ENCODE measurements at places on chromosomes 1 and 21.
A peak's percentile ranks its signal among the peaks of the same experiment; 100 is the strongest.

DNA sequence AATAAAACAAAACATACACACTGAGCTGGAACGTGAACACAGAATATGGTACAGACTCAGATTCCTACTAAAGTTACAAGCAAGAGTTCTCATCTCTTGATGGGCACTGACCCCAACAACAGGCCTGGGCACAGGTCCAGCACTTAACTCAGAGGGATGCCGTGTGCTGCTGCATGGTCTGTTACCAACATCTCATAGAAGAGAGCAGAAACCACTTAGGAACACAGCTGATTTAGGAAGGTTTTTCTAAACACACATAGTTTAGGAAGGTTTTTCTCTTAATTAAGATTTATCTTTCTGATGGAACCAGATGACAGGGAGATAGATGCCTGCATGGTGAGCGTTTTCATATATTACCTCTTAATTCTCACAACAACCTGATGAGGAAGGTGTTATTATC lies 1.5 kb downstream of the GCLM start:
- DNase-seq, result no peak

DNA sequence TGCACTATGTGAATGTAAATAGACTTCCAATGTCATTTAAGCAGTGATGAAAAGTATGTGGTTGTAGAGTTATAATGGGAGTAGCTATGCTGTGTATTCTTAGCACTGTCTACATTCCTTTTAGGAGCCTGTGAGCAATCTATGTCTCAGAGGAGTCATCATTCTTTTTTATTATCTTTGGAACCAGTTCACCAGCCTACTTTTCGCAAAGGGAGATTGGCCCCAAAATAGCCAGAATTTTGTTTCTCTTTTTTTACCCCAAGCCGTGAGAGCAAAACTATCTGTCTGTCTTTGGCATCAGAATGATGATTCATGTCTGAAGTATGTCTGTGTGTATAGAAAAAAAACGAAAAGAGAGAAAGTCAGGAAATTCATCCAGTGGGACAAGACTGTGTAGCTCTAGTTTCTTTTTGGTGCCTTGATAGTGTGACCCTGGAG lies 44.2 kb downstream of the OSBPL9 start:
- no peak for DNase-seq

DNA sequence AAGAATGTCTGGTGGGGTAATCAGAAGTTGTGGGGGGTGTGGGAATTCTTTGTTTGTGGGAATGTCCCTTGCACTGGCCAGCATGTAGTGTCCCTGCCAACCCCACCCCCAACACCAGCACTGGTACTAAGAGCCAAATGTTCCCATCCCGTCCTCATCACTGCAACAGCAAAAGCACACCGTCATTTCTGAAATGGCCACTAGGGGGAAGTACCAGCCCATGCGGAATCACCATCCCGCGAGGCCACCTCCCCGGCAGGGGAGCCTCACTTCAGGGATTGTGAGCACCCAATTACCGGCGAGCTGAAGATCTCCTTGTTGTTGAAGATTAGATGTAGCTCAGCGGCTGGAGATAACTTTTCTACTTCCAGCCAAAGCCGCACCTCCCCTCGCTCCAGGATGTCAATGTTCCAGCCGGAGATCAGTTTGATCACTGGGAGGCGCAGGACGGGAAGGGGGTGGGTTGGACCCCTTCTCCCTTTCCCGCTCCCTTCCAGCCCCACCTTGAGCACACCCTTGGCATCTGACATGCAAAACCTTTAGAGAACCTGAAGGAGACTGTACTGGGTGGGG lies 41.0 kb downstream of the MYOM3 start:
- DNase-seq, result peak; percentile 56

DNA sequence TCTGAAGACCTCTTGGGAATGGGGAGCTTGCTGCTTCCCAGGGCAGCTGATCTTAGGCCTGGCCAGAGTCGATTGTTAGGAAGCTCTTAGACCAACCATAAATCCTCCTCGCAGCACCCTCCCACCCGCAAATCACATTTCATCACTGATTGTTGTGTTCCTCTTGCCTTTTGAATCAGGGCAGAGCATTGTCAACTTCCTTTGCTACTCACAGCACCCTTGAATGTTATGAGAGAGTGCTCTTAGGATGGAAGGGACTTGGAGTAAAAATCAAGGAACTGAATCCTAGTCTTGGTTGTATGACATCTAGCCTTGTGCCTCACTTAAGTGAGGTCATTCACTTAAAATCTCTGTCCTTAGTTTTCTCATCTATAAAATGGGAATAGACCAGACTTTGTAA lies 3.0 kb downstream of the VASH2 start:
- DNase-seq, result no peak

DNA sequence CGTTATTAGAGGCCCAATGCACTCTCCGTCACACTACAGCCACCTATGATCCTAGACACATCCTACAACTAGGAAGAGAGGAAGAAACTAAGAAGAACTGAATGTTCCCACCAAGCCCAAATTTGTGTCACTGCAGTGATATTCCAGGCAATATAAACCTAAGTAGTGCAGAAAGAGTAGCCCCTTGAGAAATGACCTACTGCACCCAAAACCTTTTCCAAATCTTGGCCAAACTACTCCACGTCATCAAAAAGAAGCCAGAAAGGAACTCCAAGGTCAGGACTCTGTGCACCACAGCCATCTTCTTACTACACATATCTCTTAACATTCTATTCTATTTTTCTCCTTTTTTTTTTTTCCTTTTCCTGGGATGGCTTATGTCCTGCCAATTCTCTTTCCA lies 60.2 kb downstream of the ADAMTS1 start:
- no peak for DNase-seq

GRCh38 chr1:215458562-215458961 lies 108.5 kb upstream of the KCTD3 start:
- no peak for DNase-seq

DNA sequence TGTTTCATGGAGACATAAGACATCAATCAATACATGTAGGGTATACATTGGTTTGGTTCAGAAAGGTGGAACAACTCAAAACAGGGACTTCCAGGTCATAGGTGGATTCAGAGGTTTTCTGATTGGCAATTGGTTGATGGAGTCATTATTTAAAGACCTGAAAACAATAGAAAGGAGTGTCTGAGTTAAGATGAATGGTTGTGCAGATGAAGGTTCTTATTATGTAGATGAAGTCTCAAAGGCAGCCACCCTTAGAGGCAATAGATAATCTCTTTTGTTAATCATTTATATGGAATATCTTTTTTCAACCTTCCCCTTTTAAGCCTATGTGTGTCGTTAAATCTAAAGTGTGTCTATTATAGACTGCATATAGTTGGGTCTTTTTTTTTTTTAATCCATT lies 67.8 kb upstream of the LYPLAL1 start:
- no peak for DNase-seq

DNA sequence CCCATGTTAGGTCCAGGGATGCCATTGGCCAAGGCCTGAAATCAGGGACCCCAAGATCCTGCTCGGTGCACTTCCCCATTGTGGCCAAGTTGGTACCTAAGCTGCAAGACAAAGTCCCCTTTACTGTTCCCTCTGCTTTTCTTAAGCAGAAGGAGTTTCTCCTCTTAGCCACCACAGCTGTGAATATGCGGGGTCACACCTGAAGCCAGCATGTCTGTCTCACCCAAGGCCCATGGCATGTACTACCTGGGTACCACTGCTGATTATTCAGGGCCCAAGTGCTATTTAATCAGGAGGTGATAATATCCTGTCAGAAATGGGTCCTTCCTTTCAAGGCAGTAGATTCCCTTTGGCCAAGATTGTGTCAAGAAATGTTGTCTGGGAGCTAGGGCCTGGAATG lies 133.9 kb upstream of the DNAH14 start:
- DNase-seq, result no peak

- DNase-seq, result no peak
These were observed 7.8 kb upstream of the CHAF1B start for GRCh38 chr21:36377391-36377842.

GRCh38 chr21:32135401-32136363 lies 143.2 kb downstream of the MIS18A start:
- no peak for DNase-seq

- DNase-seq, result no peak
These were observed 23.1 kb upstream of the DYNLT5 start for GRCh38 chr1:66729119-66729518.

GRCh38 chr1:63408331-63408730 lies 40.9 kb downstream of the ALG6 start:
- DNase-seq, result no peak

GRCh38 chr1:108878678-108879077 lies 1.9 kb downstream of the GPSM2 start:
- no peak for DNase-seq

GRCh38 chr1:204340081-204340889 lies 19.4 kb downstream of the PLEKHA6 start:
- DNase-seq, result no peak

DNA sequence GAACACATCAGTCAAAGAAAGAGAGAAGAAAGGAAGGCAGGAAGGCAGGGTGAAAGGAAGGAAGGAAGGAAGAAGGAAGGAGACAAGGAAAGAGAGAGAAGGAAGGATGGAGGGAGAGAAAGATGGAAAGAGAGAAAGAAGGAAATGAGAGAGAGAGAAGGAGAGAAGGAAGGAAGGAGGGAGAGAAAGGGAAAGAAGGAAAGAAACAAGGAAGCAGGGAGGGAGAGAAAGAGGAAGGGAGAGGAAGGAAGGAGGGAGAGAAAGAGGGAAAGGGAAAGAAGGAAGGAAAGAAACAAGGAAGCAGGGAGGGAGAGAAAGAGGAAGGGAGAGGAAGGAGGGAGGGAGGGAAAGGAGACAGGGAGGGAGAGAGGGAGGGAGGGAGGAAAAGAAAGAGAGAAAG lies 35.4 kb upstream of the SAMD11 start:
- no peak for DNase-seq

DNA sequence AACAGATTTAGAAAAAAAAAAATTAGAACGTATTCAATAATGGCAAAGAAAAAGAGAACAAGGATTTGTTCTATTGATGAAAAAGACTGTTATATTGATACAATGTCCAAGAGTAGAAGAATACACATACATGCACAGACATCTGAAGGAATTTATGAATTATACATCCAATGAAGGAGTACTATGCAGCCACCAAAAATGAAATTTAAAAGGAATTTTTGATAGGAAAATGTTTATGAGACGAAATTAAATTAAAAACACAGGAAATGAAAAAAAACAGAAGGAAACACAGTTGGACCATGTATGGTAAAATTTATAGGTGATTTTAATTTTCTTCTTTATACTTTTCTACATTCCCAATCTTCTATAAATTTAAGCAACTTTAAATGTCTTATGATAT lies 110.3 kb downstream of the LTN1 start:
- no peak for DNase-seq

DNA sequence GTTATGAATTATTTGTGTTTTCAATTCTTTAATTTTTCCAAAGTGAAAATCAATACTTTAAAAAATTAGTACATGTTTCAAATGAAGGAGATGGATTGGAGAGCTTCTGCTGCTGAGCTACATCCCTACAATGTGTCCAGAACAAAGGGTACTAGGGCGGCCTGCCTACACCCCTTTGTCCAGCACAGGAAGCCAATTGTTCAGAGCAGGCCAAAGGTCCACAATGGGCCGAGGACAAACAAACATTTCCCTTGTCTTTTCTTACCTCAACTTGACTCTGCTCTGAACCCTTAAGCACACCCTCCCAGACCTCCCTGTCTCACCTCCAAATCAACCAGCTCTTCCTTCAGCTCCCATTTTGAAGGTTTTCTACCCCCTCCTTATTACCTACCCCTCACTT lies 39.4 kb upstream of the CAMK1G start:
- no peak for DNase-seq

DNA sequence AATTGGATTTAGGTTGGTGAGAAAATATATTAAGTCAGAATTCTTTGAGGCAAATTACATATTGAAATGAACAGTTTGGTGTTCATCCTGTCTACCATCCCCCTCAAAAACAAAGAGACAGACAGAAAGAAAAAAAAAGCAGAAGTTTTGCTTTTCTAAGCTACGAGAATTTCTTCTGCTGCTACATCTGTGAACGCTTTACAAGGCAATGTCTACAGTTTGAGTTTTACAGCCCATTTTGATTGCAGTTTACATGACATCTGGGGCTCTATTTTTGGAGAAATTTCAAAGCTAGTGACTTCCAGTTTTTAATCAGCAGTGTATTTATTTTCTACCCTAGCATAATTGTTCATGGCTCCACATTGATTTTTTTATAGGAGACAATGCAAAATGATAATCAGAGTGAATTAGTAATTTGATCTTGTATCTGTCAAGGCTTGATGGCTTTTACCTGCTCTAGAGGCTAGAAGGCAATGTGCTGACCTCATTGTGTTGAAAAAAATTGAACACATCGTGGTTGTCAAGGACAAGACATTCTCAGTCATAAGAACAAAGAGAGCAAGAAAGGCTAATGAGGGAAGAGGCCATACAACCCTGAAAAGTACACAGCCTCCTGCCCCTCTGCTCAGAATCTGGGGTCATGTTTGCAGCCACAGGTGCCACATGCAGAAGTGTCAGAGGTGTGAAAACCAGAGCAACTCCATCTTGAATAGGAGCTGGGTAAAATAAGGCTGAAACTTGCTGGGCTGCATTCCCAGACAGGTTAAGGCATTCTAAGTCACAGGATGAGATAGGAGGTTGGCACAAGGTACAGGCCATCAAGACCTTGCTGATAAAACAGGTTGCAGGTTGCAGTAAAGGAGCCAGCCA lies 201.0 kb upstream of the CAMK1G start:
- no peak for DNase-seq

- DNase-seq, result no peak
These were observed 37.2 kb upstream of the AGO1 start for GRCh38 chr1:35845766-35846165.

GRCh38 chr1:61058483-61059245 lies 23.7 kb upstream of the NFIA start:
- DNase-seq, result no peak

- DNase-seq, result peak; percentile 93
These were observed at the start of gene GNL2 for GRCh38 chr1:37595440-37596181. Gene GNL2, minus strand, starts transcription at chr1:37595937. Its CDS starts 115 bp downstream, at chr1:37595822.

DNA sequence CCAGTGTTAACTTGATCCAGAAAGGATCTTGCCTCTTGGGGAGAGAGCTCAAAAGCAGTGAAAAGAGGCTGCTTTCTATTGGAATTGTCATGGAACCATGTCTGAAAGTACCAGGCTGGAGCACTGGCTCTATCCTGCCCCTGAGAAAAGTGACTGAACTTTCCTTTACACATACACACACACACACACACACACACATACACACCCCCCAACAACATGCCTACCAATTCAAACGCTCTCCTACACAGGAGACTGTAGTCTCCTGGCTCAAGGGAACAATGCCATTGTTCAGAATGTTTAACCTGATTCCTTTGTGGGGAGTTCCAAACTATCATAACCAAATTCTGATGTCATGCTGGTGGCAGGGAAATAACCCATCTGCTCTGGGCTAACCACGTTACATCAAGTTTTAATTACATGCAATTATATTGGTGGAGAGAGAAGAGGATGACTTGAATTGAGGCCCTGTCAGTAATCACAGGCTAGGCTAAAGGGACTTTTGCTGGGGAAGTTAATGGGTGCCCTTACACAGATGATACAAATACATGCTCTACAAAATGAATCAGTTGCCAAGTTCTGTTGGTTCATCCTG lies 52.3 kb upstream of the DUSP10 start:
- no peak for DNase-seq

DNA sequence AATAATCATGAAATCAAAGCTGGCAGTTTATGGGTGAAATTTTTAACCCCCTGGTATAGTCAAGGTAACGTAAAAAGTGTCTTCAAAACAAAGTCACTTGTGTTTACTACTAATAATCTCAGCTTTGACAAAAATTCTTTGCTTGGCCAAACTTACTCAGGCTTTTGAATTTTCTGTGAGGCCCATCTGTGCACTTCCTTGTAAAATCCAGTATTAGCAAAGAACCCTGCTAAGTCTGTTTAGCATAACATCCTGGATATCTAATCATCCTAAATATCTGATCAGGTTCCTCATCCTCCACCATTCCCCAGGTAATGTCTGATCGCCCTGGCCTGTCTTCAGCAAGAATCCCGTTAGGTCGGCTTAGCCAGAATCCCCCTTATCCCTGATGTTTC lies 3.0 kb downstream of the LYST start:
- DNase-seq, result no peak

All from activated T-helper 1 cell treated with anti-CD3 and anti-CD28 coated beads, Interleukin-2, amount 50 U/mL, for 16 hours (primary cell).